A375 (cell line): ENCODE measurements at places on chromosomes 1 and 21. TPM values are rescaled to one million over a fixed set of nuclear protein-coding genes. Genes with fewer than 3 reads are reported as not detected.

The TNFRSF8 gene
- total RNA-seq: 0.83 and 0.85 TPM in 2 replicates

The S1PR1 gene
- total RNA-seq: 1.8 and 2.1 TPM in 2 replicates

The CRYAA gene
- total RNA-seq: not detected in 2 replicates

The PADI2 gene
- total RNA-seq: 0.04 and 0.50 TPM in 2 replicates

The SUSD4 gene
- 0.13 and 0.26 TPM in 2 replicates for total RNA-seq

The FASLG gene
- not detected in 2 replicates for total RNA-seq

The NTMT2 gene
- not detected in 2 replicates for total RNA-seq

The SLC44A3 gene
- total RNA-seq: 0.23 TPM in 1 of 2 replicates, not detected in the other

The LAX1 gene
- not detected in 2 replicates for total RNA-seq

The LCA5L gene
- total RNA-seq: 0.90 and 1.3 TPM in 2 replicates

The DIPK1A gene
- 0.66 and 0.68 TPM in 2 replicates for total RNA-seq

The TMEM125 gene
- not detected in 2 replicates for total RNA-seq
